ENCODE measurements at places on chromosomes 6 and 20.

DNA sequence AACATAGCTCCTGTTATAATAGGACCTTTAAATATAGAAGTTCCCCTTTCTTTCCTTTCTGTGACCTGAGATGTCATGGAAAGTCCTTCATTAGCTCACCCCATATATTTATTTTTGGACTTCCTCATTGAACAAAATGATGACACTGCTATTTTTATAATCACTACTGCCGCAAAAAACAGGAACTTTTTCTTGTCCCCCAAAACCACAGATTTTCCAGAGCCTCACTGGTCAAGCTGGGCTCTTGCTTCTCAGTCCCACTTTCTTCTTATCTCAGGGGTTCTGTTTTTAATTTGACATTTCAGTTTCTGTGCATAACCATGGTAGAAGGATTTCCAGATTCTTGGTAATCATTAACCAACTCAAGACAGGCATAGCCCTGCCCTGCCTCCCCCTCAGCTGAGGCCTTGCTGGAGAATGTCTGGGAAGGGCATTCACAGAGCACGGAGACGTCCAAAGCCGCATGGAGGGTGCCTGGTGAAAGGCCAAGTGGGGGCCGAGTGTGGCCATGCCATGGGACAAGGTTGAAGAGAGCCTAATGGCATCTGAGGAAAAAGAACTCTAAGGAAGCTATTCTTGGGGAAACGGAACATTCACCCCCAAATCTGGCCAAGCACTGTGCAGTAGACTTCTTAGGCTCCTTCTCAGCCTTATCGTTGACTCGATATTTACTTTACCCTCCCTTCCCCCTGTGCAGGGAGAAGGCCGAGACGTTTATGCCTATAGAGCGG is 73.7 kb downstream of the EDN1 start:
- DNase-seq: no peak

DNA sequence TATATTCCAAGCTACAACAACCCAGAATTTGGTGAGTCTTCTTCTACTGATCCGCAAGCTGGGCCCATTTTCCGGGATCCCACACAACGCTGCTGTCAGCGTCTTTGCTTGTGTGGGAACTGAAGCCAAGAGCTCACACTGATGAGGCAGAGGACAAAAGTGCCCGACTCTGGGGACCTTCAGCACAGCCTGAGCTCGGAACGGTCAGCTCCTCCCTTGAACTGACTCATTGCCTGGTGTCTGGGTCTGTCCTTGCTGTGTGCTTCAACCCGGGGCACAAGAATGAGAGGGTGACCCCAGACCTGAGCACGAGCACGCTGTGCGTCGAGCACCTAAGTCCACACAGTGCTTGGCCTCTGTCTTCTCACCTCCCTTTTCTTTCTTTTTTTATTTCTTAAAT is 33.5 kb downstream of the DACT2 start:
- no peak for DNase-seq

- DNase-seq: no peak
These were observed 12.5 kb downstream of the OTOR start for GRCh38 chr20:16760431-16761304.

- DNase-seq: no peak
These were observed 4.1 kb downstream of the TMEM239 start for GRCh38 chr20:2820084-2820895.

DNA sequence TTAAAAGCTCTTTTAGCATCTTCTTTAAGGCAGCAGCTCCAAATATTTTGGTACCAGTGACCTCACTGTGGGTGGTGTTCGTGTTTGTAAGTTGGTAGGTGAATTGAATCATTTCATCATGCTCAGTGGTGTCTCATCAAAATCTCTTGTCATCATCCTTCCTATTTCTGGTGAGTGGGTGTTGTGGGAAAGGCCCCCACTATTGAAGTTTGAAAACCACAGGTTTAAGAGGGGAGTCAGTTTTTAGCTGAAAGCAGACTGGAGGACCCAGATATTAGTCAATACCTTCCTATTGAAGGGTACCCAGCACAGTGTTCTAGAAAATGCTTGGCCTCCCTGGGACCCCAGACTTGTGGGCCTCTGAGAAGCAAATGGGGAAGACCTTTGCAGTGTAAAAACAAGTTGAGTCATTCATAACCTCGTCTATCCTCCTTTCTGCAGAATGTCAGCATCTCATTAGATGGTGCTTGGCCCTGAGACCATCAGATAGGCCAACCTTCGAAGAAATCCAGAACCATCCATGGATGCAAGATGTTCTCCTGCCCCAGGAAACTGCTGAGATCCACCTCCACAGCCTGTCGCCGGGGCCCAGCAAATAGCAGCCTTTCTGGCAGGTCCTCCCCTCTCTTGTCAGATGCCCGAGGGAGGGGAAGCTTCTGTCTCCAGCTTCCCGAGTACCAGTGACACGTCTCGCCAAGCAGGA is 3.7 kb downstream of the PIM1 start:
- no peak for DNase-seq

GRCh38 chr20:57568088-57568896 is 7.4 kb downstream of the PCK1 start:
- DNase-seq: no peak

GRCh38 chr6:137637121-137637520 is 142.9 kb upstream of the OLIG3 start:
- DNase-seq: no peak

GRCh38 chr20:32539026-32539816 is 45.9 kb downstream of the NOL4L start:
- DNase-seq: no peak

GRCh38 chr6:148835920-148836441 is 89.2 kb downstream of the UST start:
- DNase-seq: no peak

DNA sequence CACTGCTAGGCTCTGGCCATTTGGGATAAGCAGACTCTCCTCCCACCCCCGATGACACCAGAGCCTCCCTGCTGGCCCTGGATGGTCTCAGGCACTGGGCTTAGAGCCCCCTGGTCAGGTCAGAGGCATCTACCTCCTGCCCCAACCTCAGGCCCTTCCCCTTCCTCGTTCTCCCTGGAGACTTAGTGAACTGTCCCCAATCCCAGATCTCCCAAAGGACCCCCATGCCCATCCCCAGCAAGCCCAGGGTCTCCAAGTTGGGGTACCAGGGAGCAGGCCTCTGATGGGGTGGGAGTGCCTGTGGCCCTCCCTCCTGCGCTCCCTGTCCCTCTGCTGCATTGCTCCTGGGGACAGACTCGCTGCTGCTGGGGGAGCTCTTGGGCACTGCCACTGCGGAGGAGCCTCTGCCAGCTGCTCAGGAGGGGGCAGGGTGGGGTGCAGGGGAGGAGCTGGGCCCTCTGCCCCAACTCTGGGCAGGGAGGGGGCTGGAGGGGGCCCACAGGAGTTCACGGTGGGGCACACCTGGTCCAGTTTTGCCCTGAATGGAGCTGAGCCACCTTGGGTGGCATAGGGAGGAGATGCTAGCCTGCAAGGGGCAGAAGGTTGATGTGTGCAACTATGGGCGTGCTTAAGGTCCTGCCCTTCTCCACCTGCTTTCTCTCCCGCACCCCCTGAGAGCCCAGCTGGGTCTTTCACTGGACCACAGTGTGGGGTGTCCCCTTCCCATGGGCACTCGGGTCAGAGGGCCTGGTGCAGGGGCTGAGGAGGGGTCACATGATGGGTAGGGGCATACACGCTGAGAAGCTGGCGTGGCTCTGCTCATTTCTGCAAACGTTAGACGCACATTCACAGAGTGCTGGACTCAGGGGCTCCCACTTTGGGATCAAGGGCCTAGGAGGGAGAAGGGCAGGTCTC is 40.4 kb downstream of the SPDEF start:
- no peak for DNase-seq

DNA sequence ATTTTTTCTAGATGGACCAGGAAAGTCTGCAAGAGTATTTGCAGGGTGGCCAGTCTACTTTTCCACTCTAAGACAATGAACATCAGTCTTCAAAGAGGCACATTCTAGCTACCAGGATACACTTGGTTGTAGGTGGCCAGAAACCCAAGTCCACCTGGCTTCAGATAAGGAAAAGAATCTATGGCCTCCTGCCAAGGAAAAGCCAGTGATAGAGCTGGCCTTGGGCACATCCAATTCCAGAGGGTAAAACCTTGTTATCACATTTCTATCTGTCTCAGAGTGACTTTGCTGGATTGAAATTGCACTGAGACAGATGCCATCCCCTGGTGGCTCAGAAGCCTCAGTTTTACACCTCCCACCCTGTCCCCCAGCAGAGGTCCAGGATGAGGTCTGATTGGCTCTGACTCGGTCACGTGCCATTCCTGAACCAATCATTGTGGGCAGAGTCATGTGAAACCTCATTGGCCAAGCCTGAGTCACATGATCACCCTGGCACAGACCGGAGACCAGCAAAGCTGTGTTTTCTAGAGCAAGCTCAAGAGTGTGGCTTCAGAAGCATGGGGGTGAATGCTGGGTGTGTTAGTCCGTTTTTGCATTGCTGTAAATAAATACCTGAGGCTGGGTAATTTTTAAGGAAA is 497.4 kb upstream of the SULF2 start:
- no peak for DNase-seq

- DNase-seq: no peak
These were observed 24.4 kb upstream of the ARID1B start for GRCh38 chr6:156752666-156753301.

GRCh38 chr6:107636486-107636885 is 146.6 kb downstream of the SOBP start:
- DNase-seq: no peak
